Stimulated activated CD4-positive, alpha-beta T cell treated with anti-CD3 and anti-CD28 coated beads, TNF-alpha, amount 100 ng/mL, for 1 hour (primary cell): ENCODE measurements at places on chromosomes 7 and 10.

DNA sequence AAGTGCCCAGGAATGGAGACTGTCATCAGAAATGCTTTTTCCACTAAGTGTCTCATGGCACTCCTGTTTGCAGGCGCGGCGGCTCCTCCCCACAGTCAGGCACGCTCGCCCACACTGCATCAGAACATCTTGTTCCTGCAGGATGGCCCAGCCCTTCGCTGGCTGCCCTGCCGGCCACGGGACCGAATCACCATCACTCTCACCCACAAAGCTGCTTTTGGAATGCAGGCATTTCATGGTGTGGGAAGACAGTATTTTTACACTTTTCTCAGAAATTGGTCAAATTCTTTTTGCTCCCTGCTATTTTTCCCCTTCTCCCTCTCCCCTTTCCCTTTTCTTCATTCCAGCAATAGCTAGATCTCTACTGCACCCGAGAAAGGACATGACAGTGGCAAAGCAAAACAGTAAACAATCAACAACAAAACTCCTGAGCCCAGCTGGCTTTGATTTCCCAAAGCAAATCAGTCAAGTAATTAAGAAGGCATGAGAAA lies 176.1 kb upstream of the TNS3 start:
- DNase-seq, result no peak

DNA sequence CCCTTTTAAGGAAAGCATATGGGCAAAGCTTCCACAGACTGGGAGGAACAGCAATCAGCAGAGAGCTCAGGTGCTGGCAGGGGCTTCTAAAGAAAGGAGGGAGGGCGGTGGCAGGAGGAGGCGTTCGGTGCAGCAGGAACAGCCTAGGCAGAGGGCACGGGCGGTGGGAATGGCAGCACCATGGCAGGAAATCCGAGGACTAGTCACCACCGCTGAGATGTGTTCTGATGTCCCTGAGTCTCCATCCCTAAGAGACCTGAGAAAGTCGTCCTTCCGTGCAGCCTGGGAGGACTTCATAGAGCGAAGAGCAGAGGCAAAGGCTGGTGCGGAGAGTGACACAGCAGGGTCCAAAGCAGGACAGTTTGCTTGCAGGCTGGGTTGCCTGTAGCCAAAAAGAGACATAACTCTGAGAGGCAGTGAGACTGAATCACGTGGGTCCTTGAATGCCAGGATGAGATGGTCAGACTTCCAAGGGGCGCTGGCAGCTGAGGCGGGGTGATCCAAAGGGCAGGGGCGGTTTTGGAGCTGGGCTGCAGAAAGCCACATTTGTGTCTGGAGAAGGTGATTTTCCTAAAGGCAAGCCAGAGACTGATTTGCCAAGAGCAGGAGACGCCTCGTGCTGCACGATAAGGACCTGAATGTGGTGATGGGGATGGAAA lies 35.8 kb upstream of the GRID1 start:
- DNase-seq, result no peak

- no peak for DNase-seq
Observed at GRCh38 chr7:46784732-46785131, 797.2 kb downstream of the TNS3 start.

- DNase-seq, result no peak
Observed at GRCh38 chr10:100883312-100883821, 29.4 kb upstream of the SLF2 start.

GRCh38 chr7:155594961-155595366 lies 48.6 kb upstream of the CNPY1 start:
- no peak for DNase-seq

GRCh38 chr10:6328699-6329423 lies 126.1 kb downstream of the PFKFB3 start:
- no peak for DNase-seq

DNA sequence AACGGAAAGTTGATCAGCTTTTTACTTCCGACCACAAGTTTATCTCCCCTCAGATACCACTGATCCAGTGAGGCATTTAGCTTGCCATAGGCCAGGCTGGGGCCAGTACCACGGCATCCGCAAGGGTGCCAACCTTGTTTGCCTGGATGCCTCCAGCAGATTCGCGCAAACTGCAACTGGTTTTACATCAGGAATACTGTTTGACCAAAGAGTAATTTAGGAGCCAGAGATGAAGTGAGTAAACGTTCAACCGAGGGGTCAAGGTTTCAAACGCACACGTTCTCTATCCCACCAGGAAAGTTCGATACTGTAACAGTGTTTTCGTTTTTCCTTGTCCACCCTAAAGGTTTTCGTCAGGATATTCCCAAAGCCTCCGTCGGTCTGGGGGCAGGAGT lies 266 bp upstream of the MDFIC start:
- DNase-seq, result no peak

GRCh38 chr10:74684462-74684861 lies 141.9 kb upstream of the KAT6B start:
- DNase-seq, result no peak

DNA sequence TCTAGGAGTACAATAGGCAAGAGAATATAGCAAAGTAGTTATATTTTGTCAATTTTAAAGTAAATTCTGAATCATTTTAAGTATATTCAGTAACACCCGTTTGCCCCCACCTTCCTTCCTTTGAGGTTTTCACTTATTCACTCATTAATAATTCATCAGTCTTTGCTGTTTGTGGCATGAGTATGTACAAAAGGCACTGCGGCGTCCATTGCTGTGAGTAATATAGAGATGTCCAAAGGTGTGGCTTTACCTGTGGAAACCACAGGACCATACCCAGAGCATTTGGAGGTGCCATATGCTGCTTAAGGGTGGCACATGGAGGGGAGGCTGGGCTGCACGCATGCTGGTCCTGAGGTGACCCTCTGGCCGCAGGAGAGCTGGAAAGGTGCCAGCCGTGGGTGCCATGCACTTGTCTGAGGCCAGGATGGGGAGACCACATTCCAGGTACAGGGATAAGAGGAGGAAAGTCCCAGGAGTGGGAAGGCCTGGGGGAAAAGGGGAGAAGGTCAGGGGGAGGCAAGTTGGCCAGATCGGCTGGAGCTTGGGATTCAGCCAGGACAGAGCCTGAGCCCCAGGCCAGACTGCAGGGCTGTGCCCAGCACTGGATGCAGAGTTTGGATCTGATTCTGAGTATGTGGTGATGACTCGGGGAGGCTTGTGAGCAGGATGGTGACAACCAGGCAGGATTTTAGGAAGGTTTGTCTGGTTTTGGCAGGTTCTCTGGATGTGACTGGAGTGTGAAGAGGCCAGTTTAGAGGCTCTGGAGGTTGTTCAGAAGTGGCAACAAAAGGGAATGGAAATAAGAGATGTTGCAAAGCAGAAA lies 223.4 kb downstream of the MGMT start:
- no peak for DNase-seq

GRCh38 chr10:58718596-58718995 lies 205.9 kb downstream of the BICC1 start:
- DNase-seq, result no peak

GRCh38 chr7:155162422-155162821 lies 92.3 kb downstream of the HTR5A start:
- no peak for DNase-seq

GRCh38 chr7:112381311-112382091 lies 68.8 kb upstream of the IFRD1 start:
- DNase-seq, result no peak

DNA sequence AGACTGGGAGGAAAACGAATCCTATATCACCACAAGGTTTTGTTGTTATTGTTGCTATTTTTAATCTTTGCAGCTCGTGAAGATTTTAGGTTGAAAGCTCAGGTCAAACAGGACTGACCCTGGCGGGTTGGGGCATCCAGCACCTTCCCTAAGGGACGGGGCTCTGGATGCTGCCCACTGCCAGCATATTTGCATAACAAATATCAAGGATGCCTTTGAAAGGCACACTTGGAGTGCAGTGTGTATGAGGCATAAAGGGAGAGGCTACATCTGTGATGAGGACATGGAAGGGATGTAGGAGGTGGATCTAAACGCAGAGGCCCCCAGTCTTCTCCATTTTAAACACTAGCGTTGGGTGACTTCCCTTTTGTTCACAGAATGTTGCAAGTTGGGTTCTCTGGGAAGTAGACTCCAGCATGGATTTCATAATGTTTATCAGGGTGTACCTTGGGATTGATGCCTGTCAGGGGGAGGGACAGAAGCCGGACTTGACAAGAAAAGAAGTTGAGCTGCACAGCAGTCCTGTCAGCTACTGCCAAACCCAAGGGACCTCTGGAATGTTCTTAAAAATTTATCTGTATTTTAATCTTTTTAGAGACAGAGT lies 181.1 kb upstream of the IMMP2L start:
- no peak for DNase-seq

DNA sequence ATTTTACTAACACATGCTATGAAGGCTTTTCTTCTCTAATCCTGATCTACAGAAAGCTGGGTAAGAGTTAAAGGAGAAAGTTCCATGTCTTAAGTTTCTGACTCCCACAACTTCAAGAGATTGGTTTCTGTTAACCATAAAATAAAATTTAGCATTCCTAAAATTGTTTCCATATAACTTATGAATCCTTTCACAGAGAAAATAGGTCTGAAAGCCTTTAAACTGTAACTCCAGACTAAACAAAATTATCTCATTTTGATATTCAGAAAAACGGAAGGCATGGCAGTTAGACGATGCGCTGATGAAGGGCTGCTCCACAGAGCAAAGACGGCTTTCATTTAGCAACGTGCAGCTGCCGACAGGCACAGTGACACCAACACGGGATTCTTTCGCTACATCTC lies 133.3 kb downstream of the SLC25A13 start:
- no peak for DNase-seq

- DNase-seq, result no peak
Observed at GRCh38 chr10:75446508-75446907, 15.1 kb downstream of the LRMDA start.

DNA sequence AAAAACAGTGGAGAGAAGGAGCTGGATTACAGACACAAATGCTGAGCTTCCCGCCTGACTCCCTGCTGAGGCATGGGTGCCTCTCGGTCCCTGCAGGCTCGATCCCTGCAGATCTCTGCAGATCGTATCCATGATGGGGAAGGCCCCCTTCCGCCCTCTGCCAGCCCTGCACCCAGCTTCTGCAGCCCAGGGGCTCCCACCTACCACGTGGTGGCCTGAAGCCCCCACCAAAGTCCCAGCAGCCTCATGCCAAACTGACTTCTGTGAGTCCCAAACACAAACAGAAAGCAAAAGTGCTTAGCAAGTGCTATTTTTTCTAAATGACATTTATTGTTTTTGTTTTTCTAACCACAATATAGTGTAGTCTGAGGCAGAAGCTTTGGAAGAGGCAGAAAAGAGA lies 127.1 kb upstream of the CHST15 start:
- no peak for DNase-seq

DNA sequence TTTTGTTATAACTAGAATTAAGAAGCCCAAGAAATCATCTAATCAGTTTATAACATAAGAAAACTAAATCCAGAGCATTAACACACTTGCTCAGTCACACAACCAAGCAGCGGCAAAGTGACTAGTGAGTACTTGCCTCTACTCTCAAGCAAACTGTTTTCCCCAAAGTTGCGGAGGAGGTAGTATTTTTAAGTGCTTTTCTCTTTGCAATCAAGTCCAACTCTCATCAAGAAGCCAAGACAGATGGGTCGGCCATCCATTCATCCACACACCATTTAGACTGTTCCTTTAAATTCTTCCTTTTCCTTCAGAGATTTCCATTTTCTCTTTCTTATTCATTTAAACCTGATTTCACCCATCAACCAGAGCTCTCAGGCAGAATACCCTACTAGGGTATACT lies 25.4 kb downstream of the ARHGAP21 start:
- no peak for DNase-seq

GRCh38 chr7:117873310-117874190 lies at the start of gene CTTNBP2:
CTTNBP2 (minus strand) TSS chr7:117873441; CDS start chr7:117873415, 26 bp downstream.
- DNase-seq, result no peak

- no peak for DNase-seq
Observed at GRCh38 chr7:106793015-106793975, 71.8 kb upstream of the PIK3CG start.

- DNase-seq, result no peak
Observed at GRCh38 chr7:70242826-70243225, 644.6 kb downstream of the AUTS2 start.

GRCh38 chr10:1698185-1698584 lies 39.1 kb downstream of the ADARB2 start:
- DNase-seq, result no peak

DNA sequence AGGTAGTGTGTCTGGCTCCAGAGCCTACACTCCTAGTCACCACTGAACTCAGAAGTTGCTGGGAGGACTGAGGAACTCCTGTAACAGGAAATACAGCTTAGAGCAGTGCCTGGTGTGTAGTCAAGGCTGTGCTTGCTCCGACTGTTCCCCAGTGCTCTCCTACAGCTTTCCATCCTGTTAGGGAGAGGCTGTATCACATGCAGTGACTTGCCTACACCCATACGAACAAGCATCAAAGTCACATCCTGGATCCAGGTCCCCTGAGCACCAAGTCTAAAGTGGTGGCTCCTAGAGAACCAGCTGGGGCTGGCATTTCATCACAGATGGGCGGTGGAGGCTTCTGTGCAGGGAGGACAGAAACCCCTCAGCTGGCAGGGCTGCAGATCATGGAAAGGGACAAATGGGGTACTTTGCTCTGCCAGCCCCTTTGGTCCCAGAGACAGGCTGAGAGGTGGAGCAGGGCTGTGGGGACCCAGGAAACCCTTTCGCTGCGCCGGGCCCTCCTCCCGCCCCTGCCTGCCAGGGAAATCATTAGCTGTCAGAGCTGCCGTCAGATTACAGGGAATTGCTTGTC lies 7.7 kb downstream of the ASB10 start:
- DNase-seq, result no peak

- no peak for DNase-seq
Observed at GRCh38 chr10:28619455-28619854, 57.9 kb upstream of the BAMBI start.

DNA sequence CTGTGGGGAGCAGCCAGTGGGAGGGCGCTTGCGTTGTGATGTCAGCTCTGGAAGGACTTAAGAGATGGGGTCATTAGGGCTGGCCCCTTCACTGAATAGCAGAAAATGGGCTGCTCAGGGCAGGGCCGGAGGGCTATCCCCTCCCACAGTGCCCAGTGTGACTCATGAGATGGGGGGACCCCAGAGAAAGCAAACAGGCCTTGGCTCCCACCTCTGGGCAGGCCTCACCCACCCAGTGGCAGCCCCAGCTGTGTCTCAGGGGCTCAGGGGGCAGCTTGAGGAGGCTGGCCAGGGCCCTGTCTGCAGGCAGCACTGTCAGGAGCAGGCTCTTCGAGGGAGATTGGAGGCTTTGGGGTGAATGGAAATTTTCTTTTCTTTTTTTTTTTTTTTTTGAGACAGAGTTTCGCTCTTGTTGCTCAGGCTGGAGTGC lies 168.3 kb downstream of the SLIT1 start:
- DNase-seq, result no peak

GRCh38 chr10:10078446-10078845 lies 939.2 kb upstream of the CELF2 start:
- DNase-seq, result no peak

GRCh38 chr7:138564365-138564764 lies 104.3 kb downstream of the TRIM24 start:
- no peak for DNase-seq

- DNase-seq, result no peak
Observed at GRCh38 chr10:128527711-128528110, 401.5 kb upstream of the MKI67 start.
